ENCODE measurements at places on chromosomes 16 and 17. TPM values are rescaled to one million over a fixed set of nuclear protein-coding genes. Genes with fewer than 3 reads are reported as not detected.

SPNS3 gene
- total RNA-seq, result not detected

MRM1 gene
- total RNA-seq, result 9.4 TPM

C16orf46 gene
- 0.73 TPM for total RNA-seq

HID1 gene
- 0.29 TPM for total RNA-seq

C1QTNF8 gene
- not detected for total RNA-seq

DDX5 gene
- total RNA-seq, result 534 TPM

CLEC3A gene
- not detected for total RNA-seq
